ENCODE measurements at places on chromosomes 11 and 22.
A peak's percentile ranks its signal among the peaks of the same experiment; 100 is the strongest.

DNA sequence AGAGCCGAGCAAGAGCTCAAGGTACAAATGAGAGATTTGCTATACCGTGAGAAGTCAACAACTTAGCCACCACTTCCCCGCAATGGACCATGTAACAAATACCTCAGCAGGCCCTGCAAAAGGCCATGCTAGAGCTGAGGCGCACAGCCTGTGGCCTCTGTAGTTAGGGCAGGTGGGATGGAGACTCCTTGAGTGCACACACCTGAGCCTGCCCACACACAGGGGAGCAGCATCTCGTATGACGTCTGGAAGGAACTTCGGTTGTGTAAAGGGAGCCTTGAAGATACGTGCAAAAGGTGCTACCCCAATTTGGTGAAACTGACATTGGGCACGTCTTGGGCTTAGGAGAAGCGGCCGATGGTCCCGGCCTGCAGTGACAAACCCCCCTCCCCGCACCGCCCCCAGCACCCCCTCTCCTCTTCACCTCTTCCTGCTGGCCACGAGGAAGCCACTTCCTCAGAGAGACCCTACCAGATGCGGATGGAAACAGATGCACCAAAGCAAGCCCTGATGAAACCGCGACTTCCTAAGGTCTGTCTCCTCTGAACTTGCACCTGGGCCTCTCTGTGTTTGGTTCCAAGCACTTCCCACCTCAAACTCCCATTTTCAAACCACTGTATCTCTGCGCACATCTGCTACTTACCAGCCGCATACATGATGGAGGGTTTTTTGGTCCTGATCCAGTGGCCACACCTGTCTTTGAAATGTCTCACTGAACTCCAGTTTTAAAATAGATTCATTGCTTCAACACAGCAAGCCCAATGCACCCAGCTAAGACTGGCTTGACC is 10.6 kb downstream of the CDPF1 start:
- no peak for DNase-seq

- DNase-seq: peak; percentile 22
Measured at GRCh38 chr11:65060913-65061408, 2.6 kb upstream of the NAALADL1 start.

- no peak for DNase-seq
Measured at GRCh38 chr22:27482402-27482801, 319.2 kb downstream of the MN1 start.

DNA sequence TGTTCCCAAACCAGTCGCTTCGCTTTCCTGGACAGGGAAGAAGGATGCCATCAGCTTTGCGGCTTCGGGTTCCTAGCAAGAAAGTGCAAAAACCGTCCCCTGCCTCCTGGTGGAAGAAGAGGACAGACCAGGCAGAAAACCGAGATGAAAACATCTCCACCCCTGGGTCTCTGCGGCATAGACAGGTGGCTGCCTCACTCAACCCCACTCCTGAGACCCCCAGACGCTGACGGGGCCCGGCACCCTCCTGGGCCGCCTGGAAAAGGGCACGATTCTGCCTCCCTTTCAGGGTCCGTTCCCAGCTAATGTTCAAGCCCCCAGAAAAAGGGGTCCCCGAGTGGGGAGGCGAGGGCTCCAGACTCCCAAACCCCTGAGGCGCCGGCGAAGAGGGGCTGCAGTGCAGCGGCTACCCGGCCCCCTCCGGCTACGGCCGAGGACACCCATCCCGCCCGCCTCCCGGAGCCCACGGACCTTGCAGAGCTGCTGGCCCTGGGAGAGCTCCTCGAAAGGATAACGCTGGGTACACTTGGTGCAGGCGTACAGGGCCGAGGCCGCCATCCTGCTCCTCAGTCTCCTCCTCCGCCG is 569 bp downstream of the FAM76B start:
- peak; percentile 72 for DNase-seq

DNA sequence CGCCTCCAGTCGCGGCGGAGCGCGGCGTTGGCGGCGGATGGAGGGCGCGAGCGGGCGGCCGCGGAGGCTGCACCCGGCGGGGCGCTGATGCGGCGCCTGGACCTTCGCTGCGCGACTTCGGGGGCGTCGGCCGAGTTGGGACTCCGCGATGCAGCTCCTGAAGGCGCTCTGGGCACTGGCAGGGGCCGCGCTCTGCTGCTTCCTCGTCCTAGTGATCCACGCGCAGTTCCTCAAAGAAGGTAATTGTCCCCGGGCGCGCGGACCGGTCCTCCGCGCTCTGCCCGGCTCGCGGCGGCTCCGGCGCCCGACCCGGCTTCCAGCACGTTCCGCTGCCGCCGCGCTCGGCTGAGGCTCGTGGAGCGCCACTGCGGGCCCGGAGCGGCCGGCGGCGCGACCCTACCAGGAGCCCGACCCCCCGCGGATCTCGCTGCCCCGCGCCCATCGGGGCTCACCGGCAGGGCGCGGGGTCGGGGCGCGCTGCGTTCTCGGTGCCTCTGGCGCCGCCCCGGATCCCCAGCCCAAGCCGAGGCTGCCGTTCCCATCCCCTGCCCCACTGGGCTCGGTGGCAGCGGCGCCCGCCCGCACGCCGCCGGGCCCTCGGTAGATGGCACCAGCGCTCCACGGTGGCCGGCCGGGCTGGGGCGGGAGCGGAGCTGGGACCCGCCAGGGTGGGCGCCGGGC is 1251.2 kb downstream of the BRD1 start:
- no peak for DNase-seq

DNA sequence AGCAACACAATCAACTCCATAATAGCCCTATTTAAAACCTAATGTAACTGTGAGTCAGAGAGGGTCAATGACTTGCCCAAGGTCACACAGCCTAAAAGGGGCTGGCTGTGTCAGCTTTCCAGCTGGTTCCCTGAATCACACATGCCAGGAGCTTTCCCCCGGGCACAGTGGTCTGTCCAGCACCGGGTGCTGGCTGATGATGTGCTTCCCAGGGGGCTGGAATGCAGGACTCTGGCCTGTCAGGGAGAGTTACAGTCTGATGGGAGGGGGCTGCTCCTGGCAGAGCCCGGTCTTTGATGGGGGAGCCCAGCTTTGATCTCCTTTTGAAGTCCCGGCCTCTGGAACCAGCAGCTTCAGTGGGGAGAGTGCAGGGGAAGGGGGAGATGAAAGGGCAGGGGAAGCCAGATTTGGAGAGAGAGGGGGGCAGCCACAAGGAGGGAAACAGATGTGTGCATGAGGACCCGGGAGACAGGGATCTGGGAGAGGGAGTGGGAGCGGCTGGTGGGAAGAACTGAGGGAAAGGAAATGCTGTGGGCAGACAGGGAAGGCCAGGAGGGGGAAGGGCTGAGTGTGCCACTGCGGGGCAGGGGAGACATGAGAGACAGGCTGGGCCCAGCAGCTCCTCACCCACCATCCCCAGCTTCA is 102.7 kb downstream of the NECTIN1 start:
- DNase-seq: no peak

GRCh38 chr11:75508051-75508561 is 17.6 kb downstream of the GDPD5 start:
- no peak for DNase-seq

- no peak for DNase-seq
Measured at GRCh38 chr11:96543177-96543576, 153.4 kb downstream of the JRKL start.

DNA sequence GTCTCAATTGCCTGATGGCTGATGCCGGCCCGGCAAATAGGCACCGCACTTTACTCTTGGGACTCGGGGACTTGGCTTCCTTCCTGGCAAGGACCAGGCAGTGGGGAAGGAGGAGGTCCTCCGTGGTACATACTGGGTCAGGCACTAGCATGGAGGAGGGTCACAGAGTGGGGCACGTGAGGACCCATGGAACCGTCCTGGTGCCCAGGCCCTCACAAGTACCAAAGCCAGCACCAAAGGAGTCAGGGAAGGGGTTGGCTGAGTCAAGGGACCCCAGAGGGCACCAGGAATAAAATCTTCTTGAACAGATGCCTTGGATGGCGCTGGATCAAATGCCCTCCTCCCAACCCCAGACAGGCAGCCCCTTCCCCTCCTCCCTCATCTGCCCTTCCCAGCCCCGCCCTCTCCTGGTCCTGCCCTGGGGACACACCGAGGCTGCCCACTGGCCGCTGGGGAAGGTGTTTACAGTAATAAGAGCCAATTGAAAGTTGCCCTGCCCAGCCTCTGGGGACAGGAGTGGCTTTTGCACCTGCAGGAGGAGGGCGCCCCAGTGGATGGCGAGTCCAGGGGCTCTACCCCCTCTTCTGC is 5.6 kb upstream of the CARNS1 start:
- DNase-seq: no peak

- no peak for DNase-seq
Measured at GRCh38 chr11:12815931-12816494, 141.8 kb downstream of the TEAD1 start.

GRCh38 chr11:120332822-120333716 is 3.1 kb upstream of the ARHGEF12 start:
- peak; percentile 45 for DNase-seq

DNA sequence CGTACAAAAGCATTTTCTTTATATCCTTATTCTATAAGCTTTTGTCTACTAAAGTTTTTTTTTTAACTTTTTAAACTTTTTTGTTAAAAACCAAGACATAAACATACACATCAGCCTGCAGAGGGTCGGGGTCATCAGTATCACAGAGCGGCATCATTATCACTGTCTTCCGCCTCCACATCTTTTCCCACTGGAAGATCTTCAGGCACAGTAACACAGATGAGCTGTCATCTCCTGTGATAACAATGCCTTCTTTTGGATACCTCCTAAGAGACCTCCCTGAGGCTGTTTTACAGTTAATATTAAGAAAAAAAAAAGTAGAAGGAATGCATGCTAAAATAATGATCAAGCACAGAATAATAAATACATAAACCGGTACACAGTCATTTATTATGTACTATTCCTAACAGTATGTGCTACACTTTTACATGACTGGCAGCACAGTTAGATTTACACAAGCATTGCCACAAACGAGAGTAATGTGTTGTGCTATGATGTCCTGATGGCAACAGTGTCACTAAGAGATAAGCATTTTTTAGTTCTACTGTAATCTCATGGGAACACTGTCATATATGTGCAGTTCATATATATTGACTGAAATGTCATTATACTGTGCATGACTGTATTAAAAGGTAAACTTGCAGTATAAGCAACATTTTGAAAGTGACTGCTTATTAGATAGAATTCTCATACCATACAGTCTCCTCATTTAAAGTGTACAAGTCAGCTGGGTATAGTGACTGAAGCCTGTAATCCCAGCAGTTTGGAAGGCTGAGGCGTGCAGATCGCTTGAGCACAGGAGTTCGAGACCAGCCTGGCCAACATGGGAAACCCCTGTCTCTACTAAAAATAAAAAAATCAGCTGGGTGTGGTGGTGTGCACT is 58.6 kb downstream of the KDM2A start:
- DNase-seq: no peak

DNA sequence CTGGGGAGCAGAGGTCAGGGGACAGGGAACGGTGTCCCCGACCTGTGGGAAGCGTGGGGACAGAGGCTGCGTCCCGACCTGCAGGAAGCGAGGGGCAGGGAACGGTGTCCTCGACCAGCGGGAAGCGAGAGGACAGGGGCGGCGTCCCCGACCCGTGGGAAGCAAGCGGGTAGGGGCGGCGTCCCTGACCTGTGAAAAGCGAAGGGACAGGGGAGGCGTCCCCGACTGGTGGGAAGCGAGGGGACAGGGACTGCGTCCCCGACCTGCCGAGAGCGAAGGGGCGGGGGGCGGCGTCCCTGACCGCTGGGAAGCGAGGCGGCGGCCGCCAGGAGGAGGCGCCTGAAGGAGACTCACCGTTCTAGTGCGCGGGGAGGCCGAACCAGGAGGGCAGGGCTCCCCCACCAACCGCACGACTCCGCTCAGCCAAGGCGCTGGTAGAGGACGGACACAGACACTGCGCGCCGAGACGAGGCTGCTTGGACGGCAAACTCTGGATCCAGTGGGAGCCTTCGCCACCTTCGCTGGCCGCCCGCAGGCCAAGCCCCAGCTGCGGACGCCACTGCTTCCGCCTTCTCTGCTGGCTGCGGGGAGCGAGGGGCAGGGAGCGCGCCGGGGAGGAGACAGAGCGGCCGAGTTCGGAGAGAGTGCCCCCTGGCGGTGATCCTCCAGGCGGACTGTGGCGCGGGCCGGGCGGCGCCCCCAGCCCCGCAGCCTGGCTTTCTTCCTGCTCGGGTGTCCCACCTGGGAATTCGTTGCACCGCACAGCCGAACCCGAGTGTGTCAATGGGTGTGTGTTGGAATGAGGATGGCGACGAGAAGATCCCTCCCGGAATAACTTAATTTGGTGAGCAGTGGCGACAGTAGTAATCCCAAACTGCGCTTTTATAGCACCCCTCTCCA is at the start of gene TRAF6:
Gene TRAF6 (minus strand): TSS at position 579 of the 900 bp plus-strand sequence. CDS start 8,757 bp downstream, outside the sequence.
- DNase-seq: peak; percentile 96

DNA sequence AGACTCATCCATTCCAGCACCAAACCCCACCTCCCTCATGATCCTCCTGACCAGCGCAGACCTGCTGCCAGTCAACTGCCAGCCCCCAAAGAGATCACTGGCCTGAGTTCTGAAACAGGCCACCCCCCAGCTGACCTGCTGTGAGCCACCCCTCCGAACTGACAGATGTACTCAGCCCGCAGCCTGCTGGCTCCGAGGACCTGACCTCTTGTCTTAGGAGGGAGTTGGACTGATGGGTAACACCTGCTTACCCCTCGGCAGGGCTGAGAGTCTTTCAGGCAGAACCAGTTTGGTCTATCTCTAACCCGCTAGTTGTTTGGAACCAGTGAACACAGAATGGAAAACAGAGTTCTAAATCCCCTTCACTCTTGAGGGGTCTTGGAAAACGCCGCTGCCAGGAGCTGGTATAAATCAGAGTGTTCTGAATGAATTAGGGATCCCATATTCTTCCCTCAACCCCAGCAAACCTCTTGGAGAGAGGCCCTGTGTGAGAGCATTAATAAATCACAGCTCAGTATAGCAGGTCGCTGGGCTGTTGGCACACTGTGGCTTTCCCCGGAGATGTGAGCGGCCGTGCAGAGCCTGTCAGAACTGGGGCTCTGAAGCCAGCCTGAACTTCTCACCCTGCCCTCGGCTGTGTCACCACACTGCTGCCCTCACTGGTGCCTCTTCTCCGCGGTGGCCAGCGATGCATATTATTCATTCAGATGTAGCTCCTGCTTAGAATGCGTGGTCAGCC is 165.1 kb upstream of the NCAM1 start:
- no peak for DNase-seq

DNA sequence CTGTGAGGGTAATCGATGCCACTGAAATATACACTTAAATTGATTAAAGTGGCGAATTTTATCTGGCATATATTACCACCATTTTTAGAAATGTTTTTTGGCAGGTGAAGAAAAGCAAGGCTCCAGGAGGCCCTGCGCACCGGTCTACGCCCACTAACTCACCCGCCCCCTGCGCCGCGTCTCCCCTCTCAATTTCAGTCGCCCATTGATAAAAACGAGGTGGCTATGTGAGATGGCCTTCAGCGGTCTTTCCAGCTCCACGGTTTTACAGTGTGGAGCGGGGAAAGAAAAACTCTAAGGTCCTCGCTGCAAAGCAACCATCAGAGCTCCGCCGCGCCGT is 602 bp upstream of the AQP11 start:
- no peak for DNase-seq

Measured in adipocyte (in vitro differentiated cells).